ENCODE measurements at places on chromosomes 11 and 22.

GRCh38 chr11:62456630-62457029 lies 37.8 kb downstream of the SCGB1A1 start:
- no peak for DNase-seq

- peak; percentile 5 for DNase-seq
Measured at GRCh38 chr22:44192098-44192815, 11.5 kb downstream of the PARVG start.

GRCh38 chr11:37110385-37110784 lies 512.3 kb upstream of the RAG2 start:
- peak; percentile 42 for DNase-seq

DNA sequence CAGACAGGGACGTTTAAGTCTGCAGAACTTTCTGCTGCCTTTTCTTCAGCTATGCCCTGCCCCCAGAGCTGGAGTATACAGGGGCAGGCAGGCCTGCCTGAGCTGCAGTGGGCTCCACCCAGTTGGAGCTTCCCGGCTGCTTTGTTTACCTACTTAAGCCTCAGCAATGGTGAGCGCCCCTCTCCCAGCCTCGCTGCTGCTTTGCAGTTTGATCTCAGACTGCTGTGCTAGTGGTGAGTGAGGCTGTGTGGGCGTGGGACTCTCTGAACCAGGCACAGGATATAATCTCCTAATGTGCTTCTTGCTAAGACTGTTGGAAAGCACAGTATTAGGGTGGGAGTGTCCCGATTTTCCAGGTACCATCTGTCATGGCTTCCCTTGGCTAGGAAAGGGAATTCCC lies 38.5 kb downstream of the NELL1 start:
- DNase-seq = no peak

DNA sequence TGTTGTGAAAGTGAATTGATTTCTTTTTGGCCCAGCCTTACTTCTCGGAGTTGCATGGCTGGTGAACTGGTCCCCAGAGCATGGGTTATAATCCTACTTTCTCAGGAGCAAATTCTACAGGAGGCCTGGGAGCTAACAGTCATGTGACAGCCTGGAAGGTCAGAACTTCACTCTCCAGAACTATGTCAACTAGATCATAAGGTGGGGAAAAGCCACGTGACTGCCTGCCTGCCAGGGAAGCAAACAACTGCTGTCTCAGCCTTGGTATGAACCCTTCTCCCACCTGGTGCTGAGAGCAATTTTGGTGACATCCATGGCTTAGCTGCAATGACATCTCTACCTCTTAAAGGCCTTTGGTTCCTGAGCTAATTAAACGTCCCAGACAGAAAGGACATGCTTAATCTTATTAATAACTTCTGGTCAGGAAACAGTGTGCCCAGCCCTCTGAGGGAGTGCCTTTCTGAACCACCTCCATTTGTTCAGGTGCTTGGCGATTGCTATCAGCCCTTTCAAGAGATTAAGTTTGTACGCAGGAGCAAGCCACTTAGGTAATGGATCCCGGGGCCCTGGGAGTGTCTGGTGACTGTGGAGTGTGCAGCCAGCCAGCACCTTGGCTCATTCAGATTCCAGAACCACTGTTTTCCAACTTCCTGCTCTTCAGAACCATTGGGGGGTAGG lies 1.4 kb upstream of the CREB3L1 start:
- no peak for DNase-seq

DNA sequence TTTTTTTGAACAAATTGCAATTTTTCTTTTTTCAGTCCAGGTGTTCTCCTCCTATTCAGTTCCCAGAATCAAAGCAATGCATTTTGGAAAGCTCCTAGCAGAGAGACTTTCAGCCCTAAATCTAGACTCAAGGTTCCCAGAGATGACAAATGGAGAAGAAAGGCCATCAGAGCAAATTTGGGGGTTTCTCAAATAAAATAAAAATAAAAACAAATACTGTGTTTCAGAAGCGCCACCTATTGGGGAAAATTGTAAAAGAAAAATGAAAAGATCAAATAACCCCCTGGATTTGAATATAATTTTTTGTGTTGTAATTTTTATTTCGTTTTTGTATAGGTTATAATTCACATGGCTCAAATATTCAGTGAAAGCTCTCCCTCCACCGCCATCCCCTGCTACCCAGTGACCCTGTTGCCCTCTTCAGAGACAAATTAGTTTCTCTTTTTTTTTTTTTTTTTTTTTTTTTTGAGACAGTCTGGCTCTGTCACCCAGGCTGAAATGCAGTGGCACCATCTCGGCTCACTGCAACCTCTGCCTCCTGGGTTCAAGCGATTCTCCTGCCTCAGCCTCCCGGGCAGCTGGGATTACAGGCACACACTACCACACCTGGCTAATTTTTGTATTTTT lies 6.2 kb upstream of the UBE4A start:
- no peak for DNase-seq

DNA sequence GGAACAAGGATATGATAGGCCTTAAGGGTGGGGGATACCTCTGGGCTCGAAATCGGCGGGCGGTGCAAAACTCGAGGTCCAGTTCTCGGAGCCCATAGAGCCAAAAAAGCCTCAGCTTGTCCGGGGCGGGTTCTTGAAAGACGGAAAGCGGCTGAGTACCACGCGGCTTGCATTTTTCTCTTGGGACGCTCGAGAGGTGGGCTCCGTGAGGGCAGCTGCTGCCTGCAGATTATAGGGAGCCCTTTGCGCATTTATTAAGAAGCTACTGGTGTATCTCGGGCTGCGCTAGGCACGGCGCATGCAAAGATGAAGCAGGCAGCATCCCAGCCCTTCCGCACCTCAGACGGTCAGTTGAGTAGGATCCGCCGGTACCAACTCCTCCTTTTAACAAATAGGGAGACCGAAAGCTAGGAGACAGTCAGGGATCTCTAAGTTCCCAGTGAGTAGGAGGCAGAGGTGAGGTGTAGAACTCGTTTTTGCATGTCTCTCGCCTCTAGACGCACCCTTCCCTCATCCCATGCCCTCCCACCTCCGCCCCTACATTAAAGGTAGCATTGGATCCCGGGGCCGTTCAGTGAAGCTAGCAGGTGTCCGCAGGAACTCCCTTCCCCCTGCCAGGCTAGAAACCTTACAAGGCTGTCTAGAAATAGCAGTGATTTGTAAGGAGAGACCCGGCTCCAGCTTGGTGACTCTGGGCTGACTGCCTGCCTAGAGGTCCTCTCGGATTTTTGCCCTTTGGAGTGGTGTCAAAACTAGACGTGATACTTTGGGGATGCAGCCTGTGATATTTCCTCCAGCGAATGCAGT lies 768 bp downstream of the LDHA start:
- DNase-seq = peak; percentile 20

GRCh38 chr11:2310786-2311352 lies 9.1 kb downstream of the TSPAN32 start:
- DNase-seq = no peak

GRCh38 chr11:119584193-119585042 lies 144.6 kb downstream of the NECTIN1 start:
- peak; percentile 61 for DNase-seq

DNA sequence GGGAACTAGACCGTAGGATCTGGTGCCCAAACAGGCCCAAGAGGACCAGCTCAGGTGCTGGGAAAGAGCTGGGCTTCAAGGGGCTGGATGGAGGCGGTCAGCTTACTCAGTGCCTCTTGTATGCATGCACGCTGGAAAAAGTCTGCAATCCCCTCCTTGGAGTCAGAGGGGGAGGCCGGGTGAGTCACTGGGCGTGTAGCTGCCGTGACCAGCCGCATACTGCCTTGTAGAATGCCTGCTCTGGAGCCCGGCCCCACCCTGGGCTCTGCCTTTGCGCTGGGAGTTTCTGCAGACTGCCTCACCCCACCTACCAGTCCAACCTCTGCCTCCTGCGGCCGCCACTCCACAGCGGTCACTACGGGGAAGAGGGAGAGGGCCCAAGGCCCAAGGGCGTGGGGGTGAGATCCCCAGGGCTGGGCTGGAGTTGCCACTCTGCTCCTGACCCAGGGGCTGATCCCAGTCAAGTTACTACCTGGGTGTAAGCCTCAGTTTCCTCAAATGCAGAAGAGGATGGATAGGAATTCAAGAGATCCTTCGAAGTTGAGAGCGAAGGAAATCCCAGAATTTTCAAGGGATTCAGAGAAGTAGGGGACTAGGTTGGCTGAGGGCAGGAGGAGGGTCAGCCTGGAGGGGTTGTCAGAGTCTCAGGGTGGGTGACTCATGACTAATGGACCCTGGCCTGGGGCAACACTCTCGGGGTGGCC lies 4.2 kb downstream of the MRGPRF start:
- DNase-seq = peak; percentile 92

DNA sequence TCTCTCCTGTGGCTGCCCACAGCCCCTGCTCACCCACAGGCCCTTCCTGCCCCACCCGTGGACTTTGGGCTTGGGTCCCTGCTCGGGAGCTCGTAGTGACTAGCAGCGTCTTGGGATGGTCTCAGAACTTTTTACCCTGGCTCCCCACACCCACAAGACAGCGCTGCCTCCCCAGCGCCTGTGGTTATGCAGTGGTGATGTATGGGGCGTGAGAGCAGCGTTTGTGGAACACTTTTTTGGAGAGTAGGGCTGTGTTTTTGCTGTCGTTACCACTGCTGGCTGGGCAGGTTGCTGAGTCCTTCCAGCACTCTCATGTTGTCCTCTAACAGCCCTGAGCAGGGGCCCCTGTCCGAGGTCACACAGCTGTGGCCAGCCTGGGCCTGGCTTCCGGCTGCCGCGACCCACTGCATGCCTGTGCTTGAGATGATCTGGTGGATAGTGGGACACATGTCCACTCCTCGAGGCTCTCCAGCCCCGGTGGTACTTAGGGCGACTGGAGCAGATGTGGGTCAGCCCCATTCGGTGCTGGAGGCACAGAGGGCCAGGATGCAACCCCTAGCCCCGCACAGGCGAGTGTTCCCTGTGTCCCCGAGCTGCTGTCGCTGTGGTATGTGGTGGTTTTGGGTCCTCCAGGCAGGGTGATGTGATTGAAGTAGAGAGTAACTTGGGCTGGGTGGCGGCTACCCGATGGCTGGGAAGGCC lies 7.1 kb upstream of the GRAMD4 start:
- no peak for DNase-seq

- no peak for DNase-seq
Measured at GRCh38 chr11:118436639-118437207, 431 bp downstream of the KMT2A start.

DNA sequence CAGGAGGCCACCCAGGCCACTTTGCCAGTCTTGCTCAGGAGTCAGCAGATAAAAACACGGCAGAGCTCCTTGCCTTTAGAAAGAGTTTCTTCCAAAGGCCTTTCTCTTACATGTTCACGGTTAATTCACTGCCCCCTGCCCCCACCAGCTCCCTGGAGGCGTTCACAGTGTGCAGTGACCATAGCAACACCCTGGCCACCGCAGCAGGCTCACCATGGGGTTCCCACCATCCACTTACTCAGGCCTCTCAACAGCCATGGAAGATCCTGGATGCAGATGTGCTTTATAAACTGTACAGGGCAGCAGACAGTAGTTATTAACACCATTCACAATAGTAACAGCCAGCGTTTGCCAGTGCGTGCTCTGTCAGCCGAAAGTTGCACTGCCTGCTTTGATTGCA lies 10.6 kb upstream of the MYO7A start:
- DNase-seq = no peak

GRCh38 chr22:32862936-32863661 lies 61.6 kb downstream of the TIMP3 start:
- DNase-seq = no peak

- peak; percentile 36 for DNase-seq
Measured at GRCh38 chr22:40519284-40519947, 117.1 kb downstream of the MRTFA start.

- DNase-seq = peak; percentile 94
Measured at GRCh38 chr11:38971141-38971540, 2373.1 kb upstream of the RAG2 start.

DNA sequence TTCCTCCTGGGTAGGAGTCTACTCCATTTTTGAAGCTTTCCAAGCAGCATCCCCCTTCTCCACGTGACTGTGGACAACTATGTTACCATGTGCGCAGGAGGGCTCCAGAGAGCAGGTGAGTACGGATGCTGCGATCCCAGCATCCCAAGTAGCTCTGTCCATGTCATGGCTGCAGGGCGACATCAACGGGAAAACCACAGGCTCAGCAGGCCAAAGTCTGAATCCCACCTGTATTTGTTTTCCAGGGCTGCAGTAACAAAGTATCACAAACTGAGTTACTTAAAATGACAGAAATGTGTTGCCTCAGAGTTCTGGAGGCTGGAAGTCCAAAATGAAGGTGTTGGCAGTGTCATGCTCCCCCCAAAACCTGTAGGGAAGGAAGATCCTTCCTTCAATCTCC lies 40.3 kb downstream of the MCHR1 start:
- no peak for DNase-seq

GRCh38 chr22:20105456-20106204 lies 10.3 kb upstream of the RANBP1 start:
- DNase-seq = no peak

DNA sequence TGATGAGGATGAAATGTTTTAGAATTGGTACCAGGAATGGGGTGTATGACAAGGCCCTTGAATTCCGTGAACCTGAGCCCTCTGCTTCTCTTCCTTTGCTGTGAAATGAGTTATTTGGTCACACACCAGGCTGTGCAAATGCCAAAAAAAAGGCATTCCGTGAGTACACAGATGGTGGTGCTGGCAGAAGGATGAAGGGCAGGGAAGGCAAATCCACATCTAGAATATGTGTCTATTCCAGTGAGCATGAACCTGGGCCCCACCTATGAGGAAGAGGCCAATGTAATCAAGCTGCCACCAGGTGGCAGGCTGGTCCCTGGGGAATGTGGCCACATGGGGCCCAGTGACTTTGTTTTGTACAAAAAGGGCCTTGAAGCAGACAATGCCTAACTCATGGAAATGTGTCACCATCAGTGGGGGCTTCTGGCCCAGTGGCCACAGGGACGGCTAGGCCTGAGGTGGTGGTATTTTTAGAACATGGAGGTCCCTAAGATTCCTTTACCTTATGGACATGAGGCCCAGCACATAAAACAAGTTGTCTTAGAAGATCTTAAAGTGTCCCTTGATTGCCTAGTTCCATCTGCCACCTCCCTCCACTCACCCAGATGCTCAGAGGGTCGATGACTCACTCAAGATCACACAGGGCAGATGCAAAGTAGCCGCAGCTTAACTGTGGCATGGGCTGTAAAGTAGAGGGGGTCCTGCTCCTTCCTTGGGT lies 3.9 kb upstream of the RNF215 start:
- peak; percentile 70 for DNase-seq

- DNase-seq = no peak
Measured at GRCh38 chr11:131614631-131615030, 244.2 kb downstream of the NTM start.

- no peak for DNase-seq
Measured at GRCh38 chr22:38077595-38077994, 6.4 kb downstream of the SLC16A8 start.

DNA sequence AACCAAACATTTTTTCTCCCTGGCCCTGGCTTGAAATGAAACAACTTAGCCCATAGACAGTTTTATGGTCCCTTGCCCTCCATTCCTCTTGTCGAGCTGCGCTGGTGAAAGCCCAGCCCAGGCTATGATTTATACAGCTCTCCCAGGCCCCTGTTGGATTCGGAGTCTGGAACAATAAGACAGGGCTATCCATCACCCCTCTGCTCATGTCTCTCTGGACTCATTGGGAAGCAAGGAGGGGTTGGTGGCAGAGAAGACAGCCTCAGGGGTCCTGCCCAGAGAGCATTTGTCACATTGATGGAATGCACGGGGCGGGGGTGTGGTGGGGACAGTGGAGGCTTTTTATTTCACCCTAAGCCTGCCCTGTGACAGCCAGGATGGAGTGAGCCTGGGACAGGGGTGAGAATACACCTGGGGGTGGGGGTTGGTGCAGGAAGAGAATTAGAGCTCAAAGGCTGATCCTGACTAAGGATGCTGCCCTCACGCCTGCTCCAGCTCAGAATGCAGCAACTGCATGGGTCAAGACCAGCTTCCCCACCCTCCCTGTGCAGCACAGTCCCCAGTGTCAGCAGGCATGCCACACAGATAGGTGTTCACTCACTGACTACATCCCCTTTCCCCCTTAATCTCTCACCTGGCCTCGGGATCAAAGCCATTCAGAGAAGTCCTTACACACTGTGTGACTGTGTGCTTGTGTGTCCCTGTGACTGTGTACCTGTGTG lies 10.0 kb upstream of the PKNOX2 start:
- no peak for DNase-seq

Data from mammary epithelial cell (primary cell).